Fibroblast of lung (primary cell): ENCODE measurements at places on chromosomes 6 and 20.

- DNase-seq: no peak
Measured at GRCh38 chr6:44493593-44493992, 106.1 kb downstream of the CDC5L start.

DNA sequence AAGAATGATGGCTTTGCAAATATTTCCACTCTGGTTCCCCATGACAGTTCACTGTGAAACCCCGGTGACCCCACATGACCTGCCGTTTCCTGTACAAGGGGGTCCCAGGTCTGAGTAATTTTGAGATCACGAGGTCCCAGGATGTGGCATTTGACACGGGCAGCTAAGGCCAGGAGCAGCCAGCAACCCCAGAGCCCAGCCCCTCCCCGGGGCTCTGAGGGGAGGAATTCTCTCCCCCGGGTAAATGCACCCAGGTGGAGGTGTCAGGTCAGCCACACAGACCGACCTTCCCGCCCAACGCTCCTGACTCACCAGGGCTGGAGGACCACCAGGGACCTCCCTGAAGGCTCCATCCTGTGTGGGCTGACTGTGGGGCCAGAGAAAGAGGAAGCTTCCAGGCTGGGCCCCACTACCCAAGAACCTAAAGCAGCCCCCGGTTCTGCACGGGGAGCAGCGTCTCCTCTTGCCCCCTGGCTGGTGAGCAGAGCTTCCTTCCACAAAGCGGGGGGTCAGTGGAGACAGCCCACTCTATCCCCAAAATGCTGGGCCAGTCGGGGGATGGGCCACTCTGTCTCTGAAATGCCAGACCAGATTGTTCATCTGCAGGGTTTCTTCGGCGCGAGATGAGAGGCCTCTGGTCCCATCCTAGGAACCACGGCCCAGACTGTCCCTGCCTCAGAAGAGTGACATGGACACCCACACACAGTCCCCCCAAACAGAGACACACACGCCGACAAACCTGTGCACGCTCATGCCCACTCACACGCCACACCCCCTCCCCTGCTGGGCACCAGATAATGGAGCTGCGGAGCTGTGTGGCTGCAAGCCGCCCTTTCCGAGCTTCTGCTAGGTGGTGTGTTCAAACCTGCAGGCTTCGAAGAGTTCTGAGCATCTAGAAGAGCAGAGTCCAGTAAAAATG lies 23.4 kb upstream of the SLCO4A1 start:
- DNase-seq: no peak

GRCh38 chr6:56843476-56844349 lies 111.2 kb upstream of the BEND6 start:
- peak; percentile 80 for DNase-seq

GRCh38 chr6:21800948-21801438 lies 207.4 kb downstream of the SOX4 start:
- peak; percentile 85 for DNase-seq

DNA sequence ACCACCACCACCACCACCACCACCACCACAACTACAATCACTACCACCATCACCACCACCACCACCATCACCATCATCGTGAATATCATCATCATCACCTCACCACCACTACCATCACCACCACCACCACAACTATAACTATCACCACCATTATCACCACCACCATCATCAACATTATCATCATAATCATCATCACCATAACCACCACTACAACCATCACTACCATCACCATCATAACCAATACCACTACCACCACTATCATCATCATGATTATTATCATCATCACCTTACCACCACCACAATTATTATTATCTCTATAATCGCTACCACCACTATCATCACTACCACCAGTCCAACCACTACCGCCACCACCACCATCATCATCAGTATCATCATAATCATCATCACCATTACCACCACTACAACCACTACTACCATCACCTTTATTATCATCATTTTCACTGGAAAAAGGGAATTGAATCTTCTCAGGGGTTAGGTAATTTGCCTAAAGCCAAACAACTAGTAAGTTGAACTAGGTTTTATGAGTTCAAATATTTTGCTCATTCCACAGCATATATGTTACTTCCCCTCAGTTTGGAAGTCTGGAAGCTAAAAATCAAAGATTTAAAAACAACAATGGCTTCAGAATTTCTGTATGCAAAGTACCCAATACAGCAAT lies 8.3 kb downstream of the RIPOR2 start:
- no peak for DNase-seq

DNA sequence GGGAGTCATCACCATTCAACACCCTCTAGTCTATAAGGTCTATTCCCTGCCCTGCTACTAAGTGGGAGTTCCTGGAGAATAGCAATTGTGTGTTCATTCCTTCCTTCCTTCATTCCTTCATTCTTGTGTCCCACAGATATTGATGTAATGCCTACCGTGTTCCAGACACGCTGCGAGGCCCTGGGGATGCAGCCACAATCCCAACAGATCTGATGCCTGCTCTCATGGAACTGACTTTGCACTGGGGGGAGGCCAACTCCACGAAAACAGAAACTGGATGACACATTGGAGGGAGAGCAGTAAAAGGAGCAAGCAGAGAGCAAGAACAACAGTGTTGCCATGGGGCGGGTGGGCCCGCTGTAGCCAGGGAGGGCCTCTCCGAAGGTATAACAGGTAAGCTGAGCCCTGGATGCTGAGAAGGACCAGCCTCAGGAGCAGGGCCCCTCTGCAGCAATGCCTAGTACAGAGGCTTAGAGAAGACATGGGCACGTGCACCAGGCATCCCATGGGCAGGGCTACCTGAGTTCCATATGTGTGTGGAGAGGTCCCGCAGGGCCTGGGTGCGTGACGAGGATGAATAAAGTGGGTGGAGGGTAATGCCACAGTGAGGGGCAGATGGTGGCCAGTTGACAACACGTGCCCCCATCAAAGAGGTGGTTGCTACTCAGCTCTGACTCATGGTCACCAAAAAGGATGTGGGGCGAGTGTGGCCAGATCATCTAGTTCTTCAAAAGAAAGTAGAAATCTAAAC lies 173.9 kb downstream of the NFATC2 start:
- DNase-seq: no peak

DNA sequence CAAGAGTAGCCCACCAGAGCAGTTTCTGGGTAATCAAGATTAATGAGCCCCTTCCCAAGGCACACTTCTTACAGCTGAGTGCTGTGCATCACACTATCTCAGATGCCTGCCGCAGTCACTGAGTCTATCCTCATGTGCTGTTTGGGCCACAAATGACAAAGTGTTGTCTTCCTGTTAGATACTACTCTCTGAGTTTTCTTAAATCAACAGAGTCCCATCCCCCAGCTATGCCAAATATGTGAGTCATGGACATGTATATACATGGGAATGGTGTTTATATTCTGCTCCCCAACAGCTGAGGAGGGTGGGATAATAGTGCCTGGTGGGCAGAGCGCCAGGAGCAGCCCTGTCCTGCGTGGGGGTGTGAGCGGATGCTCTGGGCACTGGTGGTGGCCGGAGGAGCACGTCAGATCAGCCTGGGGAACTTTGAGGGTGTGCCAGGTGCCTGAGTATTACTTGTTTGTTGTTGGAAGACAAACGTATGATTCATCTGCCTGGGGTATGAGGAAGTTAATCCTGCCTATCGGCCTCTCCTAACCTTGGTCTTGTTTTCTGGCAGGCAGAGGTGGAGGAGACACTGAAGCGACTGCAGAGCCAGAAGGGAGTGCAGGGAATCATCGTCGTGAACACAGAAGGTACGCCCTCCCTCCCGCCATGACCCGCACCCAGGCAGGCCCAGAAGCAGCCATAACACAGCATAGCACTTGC lies 9.6 kb downstream of the DYNLRB1 start:
- peak; percentile 98 for DNase-seq

DNA sequence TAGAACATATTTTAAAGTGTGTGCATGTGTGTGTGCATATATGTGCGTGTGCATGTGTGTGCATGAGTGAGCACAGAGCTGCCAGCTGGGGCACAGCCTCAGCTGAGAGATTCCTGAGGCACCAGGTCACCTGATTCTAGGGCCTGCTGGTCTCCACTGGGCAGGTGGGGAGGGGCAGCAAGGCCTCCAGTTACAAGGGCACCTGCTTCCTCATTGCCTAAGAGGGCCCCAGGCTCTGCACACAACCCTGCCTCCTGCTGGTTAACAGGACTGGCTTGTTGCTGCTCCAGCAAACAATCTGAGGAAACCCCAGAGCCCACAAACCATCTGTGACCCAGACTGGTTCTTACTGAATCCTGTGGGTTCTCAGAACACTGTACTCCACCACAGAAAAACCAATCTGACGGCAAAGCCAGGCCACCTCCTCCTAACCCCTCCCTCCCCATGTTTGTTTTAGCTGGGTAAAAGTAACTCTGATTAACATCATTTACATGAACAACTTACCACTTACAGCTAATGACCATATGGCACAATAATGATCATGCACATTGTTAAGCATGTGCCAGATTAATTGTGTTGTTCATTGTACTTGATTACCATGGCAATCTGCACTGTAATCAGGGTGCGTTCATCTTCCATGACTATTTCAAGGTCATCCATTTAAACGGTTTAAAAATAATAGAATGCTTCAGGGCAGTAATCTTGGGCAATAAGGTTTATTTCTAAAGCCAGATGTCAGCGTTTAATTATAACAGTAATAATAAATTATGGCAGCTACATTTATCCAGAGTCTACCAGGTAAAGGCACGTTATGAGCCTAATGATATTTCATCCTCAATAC lies 23.1 kb upstream of the UBE2J1 start:
- DNase-seq: no peak

DNA sequence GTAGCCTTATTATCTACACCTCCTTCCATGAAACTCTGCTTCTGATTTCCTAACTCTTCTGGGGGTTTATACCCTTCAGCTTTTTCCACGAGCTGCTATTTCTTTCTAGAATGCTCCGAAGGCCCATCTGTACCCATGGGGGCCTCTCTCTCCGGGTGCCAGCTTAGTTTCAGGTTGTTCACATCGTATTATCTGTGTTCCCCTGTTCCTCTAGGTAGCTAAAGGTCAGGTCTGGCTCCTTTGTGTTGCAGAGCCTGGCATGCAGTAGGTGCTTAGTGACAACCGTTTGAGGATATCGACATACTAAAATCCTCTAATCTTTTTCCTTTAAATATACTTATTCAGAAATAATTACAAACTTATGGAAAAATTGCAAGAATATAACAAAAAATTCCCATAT lies 73.0 kb downstream of the UST start:
- DNase-seq: no peak

- no peak for DNase-seq
Measured at GRCh38 chr20:41176711-41177552, 39.6 kb downstream of the PLCG1 start.

DNA sequence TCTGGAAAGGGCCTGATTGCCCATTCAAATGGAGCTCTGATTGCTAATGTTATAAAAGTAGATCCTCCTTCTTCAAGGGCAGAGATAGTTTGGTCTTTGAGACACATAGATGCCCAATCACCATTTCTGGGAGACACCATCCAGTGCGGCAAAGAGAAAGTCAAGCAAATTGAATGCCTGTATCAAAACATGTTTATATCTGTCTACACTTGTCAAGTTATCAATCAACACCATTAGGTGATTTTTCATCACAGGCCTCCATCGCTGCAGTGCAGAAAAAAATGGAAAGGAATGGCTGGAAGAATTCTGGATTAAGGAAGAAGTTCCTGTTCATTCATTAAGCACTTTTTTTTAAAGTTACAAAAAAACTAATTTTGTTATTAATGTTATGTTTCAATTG lies 54.8 kb upstream of the ZFP64 start:
- no peak for DNase-seq

DNA sequence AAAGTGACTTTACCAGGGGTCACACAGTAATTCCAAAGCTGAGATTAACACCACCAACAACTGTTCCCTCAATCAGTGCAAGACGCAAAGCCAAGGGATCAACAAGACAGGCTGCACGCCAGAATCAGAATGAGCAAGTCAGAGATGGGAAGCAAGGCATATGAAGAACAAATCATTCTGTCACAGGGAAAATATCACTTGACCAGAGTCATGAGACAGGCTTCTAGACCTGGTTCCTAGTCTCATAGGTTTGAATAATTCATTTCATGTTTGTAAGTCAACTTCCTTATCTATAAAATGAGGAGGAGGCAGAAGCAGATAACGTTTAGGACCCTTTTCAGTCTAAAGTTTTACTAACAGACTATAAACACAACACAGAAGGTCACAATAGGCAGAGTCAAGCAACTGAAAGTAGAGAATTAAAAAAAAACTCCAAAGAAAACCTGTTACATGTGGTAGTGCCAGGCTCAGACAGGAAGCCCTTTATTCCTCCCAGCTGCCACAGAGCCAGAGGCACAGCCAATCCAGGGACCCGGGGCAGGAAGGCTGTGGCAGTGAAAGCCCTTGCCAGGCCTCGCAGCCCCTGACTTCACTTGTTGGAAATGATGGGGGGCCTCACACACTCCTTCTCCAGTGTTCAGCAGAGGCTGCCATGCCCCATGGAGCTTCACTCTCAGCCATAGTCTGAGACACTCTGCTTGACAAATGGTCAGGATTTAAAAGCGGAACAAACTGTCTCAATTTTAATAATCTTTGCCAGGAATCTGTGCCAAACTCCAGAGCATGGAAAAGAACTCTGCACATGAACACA lies 29.2 kb upstream of the DST start:
- DNase-seq: peak; percentile 59

- DNase-seq: no peak
Measured at GRCh38 chr6:74752303-74752702, 453.6 kb downstream of the COL12A1 start.

DNA sequence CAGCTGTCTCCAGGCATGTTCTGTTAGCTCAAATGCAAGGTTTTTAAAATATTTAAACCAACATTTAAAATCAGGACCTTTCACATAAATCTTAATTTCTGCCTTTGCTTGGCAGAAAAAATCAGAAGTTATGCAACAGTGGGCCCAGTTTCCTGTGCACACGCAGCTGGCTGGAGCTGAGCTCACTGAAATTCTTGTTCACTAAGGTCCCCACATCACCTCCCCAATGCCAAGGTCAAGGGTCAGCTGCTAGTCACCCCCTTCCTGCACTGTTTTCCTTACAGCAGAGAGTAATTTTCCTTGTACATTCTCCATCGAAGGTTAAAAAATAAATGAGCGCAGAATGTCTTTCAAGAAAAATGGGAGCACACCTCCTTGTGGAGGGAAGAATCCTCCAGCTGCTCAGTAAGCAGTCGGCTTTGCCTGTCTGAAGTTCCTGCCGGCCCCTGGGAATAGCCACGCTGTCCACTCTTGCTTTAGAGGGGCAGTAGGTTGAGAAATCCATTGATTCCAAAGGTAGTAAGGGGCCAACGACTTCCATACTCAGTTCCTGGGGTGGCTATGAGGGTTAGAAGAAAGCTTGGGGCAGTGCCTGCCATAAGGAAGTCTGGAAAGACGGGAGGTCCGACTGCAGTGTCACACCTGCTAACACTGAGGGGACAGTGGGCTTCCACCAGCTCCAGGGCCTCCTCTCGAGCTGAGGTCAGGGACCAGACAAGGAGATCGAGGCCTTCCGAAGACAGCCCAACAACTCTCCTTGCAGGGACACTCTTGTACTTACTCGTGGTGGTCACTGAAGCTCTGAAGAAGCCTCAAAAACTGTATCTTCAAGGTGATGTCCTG lies 56.8 kb downstream of the MYH7B start:
- DNase-seq: no peak

- no peak for DNase-seq
Measured at GRCh38 chr20:61321481-61321880, 69.4 kb downstream of the CDH4 start.

GRCh38 chr20:12287575-12287974 lies 369.9 kb downstream of the BTBD3 start:
- no peak for DNase-seq
